ENCODE measurements at places on chromosomes 4 and X.

GRCh38 chr4:77800077-77800476, 19.1 kb downstream of the CNOT6L start:
- DNase-seq: no peak

GRCh38 chr4:51963841-51964517, 56.2 kb downstream of the LRRC66 start:
- DNase-seq: no peak

GRCh38 chrX:150018931-150019361, 80.7 kb upstream of the EOLA2 start:
- no peak for DNase-seq

DNA sequence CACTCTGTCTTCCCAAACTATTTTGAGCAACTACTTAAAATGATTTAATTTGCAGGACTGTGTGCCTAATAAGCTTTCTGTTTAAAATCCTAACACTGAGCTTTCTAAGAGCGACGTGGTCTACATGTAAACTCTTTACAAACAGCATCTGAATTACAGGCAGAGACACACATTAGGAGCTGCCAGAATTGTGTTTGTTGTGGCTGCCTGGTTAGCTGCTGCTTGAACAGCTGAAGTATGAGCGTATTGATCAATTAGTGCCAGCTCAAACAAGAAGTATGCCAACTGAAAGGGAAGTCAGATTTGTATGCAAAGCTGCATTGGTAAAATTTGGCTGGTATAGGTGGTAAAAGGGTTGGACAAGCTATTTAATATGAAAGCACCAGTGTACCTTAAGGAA, 384.4 kb downstream of the PCDH7 start:
- no peak for DNase-seq

DNA sequence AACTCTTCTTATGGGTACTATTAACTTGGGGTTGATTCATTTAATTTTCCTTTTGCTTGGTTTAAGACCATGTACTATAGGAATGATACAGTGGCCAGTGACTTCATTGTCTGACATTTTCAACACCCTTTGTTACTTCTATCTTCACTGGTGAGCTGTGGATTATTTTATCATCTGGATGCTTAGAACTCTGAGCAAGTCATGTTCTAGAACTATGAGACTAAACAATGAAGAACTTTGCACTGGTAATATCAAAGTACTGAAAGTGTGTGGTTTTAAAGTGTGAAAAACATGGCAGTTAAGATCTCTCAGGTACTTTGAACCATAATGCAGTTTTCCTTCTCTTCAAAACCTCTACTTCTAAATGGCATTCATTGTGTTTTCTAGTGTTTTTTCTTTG, 47.8 kb downstream of the MAP7D3 start:
- no peak for DNase-seq

DNA sequence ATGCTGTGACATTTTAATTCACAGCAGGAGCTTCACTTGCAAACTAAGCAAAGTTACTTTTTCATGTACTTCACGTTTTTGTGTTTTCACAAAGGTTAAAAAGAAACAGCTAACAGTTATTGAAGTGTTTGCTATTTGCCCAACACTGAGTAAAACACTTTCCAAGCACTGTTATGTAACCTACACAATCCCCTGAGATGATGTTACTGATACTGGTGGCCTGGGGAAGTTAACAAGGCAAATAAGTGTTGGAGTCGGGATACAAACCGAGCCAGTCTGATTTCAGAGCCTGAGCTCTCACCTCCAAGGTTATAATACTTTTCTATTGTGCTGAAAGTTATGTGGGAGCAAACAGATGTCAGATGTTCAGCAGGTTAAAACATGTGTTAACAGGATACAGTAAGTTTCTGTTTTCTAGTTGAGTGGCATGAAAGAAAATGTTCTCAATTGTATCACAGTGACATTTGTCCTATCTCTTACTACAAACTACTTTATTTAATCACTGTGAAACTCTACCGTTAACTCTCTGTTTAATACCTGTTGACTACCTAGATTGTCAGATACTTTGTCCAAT, 3.9 kb upstream of the CXCL13 start:
- no peak for DNase-seq

GRCh38 chr4:2954358-2955185, 8.6 kb downstream of the NOP14 start:
- no peak for DNase-seq

- no peak for DNase-seq
These were observed 59.1 kb downstream of the PRPS1 start for GRCh38 chrX:107687445-107687844.

DNA sequence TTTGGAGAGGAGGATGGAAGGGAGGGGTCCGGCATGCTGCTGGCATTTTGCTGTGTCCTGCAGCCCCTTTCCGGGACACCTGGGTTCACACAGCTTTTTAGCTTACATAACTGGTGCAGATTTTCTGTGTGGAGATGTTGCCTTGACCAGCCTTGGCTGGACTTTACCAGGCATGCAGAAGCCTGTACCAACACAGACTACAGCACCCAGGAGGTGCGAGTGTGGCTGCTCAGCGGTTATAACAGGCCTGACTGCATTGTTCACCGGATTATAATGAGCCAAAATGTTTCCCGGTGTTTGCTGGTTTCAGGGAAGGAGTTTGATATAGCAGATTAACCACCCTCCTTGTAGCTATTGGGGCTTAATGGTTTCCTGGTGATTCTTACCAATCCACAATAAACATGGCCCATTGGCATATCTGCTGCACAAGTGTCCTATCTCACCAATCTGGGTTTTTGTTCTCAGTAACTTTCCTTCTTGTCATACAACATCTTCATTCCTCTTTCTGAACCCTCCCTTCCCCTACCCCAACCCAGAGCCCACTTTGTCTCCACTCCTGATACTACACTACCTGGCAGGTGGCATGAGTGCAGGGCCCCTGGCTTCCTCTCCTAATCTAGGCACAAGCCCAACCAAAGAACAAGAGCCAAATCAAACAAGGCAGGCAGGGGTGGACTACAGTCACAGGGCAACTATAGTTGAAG, 3.9 kb downstream of the RPL10 start:
- no peak for DNase-seq

DNA sequence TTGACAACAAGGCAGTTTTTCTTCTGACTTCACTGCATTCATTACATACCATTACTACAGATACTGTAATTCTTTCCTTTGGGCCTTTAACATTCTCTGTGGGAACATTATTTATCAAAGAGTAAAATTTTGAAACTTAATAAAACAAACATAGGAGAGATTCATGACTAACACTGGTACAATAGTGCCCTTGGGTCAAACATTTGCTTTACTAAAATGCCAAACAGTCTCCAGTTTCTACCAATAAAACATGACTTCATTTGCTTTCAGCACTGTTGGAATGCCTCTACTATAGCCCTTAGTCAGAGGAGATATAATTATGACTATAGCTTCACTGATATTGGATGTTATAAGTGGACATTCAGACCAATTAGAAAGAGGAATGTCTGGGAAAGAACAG, 481.5 kb downstream of the PACRGL start:
- DNase-seq: no peak

DNA sequence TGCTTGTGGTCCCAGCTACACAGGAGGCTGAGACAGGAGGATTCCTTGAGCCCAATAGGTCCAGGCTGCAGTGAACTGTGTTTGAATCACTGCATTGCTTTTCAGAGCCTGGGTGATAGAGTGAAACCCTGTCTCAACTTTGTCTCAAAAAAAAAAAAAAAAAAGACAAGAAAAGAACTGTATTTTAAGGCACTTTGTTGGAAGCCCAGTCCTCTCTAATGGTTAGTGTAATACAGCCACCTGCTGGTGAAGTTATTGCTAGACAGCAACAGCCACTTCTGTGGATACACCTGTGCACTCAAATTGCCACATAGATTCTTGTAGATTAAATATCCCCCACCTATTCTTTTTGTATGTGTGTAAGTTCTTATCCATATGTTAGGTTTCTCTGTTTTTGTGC, 10.1 kb upstream of the FGG start:
- peak; percentile 19 for DNase-seq

- no peak for DNase-seq
These were observed 72.3 kb downstream of the ZNF518B start for GRCh38 chr4:10384974-10385373.

GRCh38 chr4:105306158-105306781, 159.6 kb downstream of the TET2 start:
- DNase-seq: no peak

DNA sequence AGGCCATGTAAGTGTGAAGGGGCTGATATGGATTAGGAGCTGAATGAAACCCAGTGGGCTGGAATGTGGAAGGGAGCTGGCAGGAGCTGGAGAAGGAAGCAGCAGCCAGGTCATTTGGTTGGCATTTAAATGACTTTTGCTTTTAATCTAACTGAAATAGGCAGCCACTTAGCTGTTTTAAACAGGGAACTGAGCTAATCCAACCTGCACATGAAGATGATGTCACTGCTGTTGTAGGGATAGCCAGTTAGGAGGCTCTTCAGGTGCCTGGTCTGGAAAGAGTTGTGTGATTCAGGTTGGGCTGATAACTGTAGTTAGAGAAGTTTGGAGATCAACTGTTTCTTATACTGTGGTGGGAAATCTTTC, 122.4 kb downstream of the PALLD start:
- no peak for DNase-seq

DNA sequence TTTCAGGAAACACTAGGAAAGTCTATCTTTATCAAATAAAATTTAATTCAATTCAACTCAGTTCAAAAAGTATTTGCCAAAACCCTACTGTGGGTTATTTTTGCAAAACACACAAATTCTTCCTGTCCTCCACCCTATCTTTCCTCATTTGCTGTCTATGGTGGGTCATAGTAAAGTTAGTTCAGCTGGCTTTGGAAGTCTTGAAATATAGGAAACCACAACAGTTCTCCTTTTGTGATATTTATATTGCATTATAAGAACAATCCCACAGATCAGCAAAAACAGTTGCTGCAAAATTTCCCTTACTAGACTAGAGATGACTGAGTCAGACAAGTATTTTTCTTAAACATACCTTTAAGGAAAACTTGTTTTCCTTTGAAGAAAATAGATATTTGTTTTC, 22.2 kb downstream of the CYBB start:
- no peak for DNase-seq

DNA sequence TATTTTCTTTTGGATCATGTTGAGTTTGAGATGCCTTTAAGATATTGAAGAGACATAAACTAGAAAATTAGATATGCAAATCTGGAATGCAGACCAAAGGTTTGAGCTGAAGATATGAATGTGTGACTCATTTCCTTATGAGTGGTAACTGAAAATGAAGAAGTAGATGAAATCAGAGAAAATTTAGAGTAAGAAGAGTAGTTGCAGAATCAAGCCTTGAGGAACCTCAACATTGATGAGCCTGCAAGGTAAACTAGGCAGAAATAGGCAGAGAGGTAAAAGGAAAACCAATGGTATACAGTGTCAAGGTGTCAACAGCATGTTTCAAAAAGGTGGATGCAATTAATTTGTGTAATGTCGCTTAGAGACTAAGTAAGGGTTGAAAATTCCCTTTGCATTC, 142.8 kb downstream of the MOSPD2 start:
- DNase-seq: no peak

- no peak for DNase-seq
These were observed 113.0 kb upstream of the LNX1 start for GRCh38 chr4:53704329-53704728.

GRCh38 chr4:73103799-73104503, 34.4 kb upstream of the COX18 start:
- DNase-seq: no peak

- no peak for DNase-seq
These were observed 21.3 kb upstream of the PNPLA4 start for GRCh38 chrX:7948483-7948882.

GRCh38 chr4:131764730-131765129, 1384.4 kb upstream of the PCDH10 start:
- DNase-seq: no peak

DNA sequence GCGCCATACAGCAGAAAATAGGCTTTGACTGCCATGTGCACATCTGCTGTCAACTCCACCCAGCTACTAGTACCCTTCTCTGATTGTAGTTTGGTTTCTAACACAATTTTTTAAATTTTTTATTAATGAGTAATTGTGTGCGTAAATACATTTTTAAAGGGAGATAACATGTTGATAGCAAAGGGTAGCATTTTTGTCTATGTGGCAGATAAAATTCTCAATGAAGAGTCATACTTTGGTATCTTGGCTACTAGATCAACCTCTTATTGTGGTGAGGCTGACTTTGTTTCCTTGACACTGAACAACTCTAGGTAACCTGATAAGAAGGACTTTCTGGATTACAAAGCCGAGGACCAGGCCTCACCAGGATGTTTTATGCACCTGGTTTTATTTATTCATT, 9.5 kb downstream of the ADH4 start:
- DNase-seq: no peak

GRCh38 chrX:72071213-72071612, 60.5 kb downstream of the RTL5 start:
- DNase-seq: no peak

GRCh38 chrX:149039057-149039456, 466.0 kb downstream of the IDS start:
- no peak for DNase-seq

GRCh38 chr4:26161030-26161824, 159.6 kb upstream of the RBPJ start:
- no peak for DNase-seq

GRCh38 chrX:46953597-46953996, 41.4 kb downstream of the JADE3 start:
- no peak for DNase-seq

DNA sequence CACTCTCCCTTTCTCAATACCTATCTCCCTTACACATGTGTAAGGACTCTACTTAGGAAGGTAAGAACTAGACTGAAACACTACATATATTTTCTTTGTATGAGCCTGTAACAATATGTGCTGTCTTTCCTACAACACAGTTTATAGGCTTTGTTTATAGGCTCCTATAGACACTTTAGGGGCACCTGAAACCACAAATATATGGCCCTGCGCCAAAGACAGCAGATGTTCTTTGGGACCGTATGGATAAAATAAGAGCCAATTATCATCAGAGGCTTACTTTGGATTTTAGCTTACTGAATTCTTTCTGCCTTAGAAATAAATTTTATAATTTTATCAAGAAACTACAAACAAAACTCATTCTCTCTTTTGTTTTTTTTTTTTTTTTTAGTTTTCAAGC, 16.6 kb upstream of the CXCL3 start:
- no peak for DNase-seq

GRCh38 chrX:23012162-23012561, 12.4 kb downstream of the DDX53 start:
- DNase-seq: no peak

- DNase-seq: peak; percentile 24
These were observed 18.8 kb downstream of the ATP1B4 start for GRCh38 chrX:120380699-120381098.
